Mesenchymal stem cell (in vitro differentiated cells and primary cell): ENCODE measurements at places on chromosomes 4 and X.
A peak's percentile ranks its signal among the peaks of the same experiment; 100 is the strongest.

DNA sequence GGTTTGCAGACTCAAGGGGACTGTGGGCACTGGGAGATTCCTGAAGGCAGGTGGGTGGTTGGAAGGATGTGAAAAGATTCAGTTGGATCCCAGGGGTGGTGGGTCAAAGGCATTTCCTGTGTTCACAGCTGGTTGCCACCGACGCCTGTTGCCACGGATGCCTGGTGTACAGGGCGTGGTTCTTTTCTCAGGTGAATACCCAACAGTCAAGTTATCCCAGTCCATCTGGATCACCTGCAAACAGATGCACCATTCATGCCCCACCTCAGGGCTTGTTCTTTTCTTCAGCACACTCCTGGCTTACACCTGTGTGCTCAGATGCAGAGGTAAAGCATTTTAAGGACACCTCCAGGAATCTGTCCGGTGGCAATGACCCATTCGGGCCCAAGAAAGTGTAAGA lies 55.8 kb upstream of the SHOX start:
- H3K36me3 ChIP-seq: no peaks in the 10 kb centered on the region
- H3K4me3 ChIP-seq: no peak overlapping the region

GRCh38 chr4:29770627-29771026 lies 949.5 kb upstream of the PCDH7 start:
- peak; percentile 6 for DNase-seq
- no peaks in the 10 kb centered on the region for H3K36me3 ChIP-seq
- H3K27ac ChIP-seq: no peak overlapping the region
- H3K4me1 ChIP-seq: no peaks in the 10 kb centered on the region

- no peaks in the 10 kb centered on the region for H3K36me3 ChIP-seq
- no peaks in the 10 kb centered on the region for H3K4me1 ChIP-seq
- no peak overlapping the region for H3K27ac ChIP-seq
- no peaks in the 10 kb centered on the region for H3K27me3 ChIP-seq
These were observed 199.7 kb downstream of the CEP135 start for GRCh38 chr4:56148428-56148827.

DNA sequence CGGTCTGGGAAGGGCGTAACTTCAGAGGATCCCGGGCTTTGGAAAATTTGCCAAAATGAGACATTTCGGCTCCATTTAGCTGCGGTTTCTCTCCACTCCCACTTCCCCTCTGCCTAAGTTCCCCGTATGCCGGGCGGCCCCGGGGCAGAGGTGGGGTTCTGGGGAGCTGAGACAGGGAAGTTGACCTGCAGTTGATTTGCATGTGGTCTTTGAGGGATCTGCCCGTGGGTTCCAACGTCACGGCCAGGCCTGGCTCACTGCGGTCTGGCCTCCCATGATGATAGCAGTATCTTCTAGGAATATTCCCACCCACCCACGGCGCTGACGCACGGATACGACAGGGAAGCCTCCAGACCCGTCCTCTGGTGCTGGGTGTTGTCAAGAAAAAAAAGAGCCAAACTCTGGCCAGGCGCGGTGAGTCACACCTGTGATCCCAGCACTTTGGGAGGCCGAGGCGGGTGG lies 27.3 kb upstream of the CRLF2 start:
- no peak overlapping the region for H3K4me3 ChIP-seq
- H3K36me3 ChIP-seq: no peaks in the 10 kb centered on the region
- no peak overlapping the region for H3K27ac ChIP-seq
- H3K27me3 ChIP-seq: peaks cover 3% of the 10 kb centered on the region

- no peaks in the 10 kb centered on the region for H3K36me3 ChIP-seq
- no peak for DNase-seq
- H3K4me1 ChIP-seq: peaks cover 1% of the 10 kb centered on the region
- no peak overlapping the region for H3K4me3 ChIP-seq
- no peak overlapping the region for H3K27ac ChIP-seq
These were observed 40.6 kb upstream of the XPNPEP2 start for GRCh38 chrX:129698150-129698549.

- peaks cover 7% of the 10 kb centered on the region for H3K36me3 ChIP-seq
- no peaks in the 10 kb centered on the region for H3K4me1 ChIP-seq
- H3K4me3 ChIP-seq: no peak overlapping the region
- no peak overlapping the region for H3K27ac ChIP-seq
These were observed 85.9 kb downstream of the ARSJ start for GRCh38 chr4:113893546-113893945.

DNA sequence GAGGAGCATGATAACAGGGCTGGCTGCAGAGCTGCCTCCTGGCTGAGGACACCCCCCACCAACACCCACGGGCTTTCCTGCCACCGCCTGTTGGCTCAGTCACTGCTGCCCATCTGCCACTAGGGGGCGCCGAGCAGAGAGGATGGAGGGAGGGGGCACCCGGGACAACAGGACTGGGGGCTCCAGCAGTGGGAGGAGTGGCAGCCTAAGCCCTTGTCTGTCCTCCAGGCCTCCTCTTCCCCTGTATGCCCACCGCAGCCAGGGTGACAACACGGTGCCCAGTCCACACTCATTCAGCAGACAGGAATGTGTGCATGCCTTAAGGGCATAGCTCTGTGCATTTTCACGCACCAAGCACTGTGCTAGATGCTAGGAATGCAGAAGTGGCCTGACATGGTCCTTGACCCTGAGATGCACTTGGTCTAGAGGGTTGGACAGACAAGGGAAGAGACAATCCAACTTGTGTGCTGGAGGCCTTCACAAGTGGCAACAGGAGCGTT lies 149.9 kb downstream of the AMMECR1 start:
- H3K4me1 ChIP-seq: peaks cover 6% of the 10 kb centered on the region
- H3K27me3 ChIP-seq: no peaks in the 10 kb centered on the region
- H3K36me3 ChIP-seq: peaks cover 4% of the 10 kb centered on the region
- peak; percentile 60 for DNase-seq
- H3K4me3 ChIP-seq: no peak overlapping the region

GRCh38 chr4:120948382-120948781 lies 25.9 kb upstream of the PRDM5 start:
- DNase-seq: no peak
- no peaks in the 10 kb centered on the region for H3K27me3 ChIP-seq
- no peaks in the 10 kb centered on the region for H3K4me1 ChIP-seq
- H3K36me3 ChIP-seq: no peaks in the 10 kb centered on the region
- no peak overlapping the region for H3K4me3 ChIP-seq

DNA sequence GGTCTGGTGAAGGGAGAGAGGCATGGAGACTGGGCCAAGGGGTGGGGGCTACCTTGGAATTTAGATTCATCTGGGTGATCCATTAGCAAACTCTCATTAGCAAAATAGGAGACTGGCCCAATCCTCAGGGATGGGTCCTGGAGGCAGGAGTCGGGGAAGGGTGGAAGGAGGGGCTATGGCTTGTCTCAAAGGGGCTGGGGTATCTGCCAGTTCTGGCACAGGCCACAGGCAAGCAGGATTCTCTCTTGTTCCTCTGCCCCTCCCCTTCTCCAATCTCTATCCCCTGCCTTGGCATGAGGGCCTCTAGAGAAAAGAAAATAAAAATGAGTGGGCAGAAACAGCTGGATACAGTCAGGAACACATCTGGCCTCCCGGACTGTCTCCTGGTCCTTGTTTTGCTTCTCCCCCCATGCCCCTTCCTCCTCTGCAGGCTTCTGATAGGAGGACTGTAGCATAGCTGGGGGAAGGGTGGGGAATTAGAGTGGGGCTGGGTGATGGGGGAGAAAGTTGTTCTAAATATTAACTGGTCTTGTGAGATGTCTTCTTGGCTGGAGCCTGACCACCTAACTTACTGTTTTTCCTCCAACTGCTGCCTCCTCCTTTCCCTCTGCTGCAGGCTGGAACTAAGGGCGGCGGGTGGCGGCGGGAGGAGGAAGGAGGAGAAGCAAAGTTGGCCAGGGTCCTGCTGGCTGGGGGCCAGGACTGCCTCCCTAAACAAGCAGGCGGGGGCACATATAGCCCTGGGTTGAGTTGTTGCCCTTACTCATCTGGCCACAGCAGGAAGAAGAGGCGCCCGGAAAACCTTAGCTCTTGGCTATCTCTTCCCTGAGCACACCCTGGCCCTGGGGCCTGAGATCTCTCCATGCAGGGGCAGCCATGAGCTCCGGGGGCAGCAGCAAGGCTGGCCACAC lies 53.3 kb upstream of the LAS1L start:
- H3K36me3 ChIP-seq: no peaks in the 10 kb centered on the region
- no peak overlapping the region for H3K4me3 ChIP-seq
- H3K27me3 ChIP-seq: peaks cover 8% of the 10 kb centered on the region
- H3K27ac ChIP-seq: no peak overlapping the region
- no peak for DNase-seq
